ENCODE measurements at places on chromosomes 2 and 18.

DNA sequence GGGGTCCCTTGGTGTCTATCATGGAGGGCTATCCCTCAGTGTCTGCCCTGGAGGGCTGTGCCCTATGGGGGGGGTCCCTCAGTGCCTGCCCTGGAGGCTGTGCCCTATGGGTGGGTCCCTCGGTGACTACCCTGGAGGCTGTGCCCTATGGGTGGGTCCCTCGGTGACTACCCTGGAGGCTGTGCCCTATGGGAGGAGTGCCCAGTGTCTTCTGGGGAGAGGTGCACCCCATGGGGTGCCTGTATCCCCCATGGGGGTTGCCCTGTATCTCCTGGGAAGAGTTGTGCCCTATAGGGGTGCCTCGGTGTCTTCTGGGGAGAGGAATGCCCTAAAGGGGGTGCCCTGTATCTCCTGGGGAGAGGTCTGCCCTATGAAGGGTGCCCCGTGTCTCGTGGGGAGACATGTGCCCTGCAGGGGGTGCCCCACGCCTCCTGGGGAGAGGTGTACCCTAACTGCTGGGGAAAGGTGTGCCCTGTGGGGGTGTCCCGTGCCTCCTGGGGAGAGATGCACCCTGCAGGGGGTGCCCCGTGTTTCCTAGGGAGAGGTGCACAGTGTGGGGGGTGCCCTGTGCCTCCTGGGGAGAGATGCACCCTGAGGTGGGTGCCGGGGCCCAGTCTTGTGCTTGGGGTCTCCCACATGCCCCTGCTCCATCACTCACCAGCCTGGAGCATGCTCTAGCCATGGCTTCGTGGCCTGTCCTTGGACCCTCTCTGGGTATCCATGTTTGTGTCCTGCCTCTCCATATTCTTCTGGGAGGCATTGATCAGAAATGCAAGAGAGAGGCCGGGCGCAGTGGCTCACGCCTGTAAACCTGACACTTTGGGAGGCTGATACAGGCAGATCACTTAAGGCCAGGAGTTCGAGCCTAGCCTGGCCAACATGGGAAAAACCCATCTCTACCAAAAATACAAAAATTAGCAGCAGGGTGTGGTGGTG is 215.6 kb downstream of the HDAC4 start:
- no peak for DNase-seq

- DNase-seq: no peak
Observed at GRCh38 chr18:24006712-24007313, 7.7 kb upstream of the TTC39C start.

DNA sequence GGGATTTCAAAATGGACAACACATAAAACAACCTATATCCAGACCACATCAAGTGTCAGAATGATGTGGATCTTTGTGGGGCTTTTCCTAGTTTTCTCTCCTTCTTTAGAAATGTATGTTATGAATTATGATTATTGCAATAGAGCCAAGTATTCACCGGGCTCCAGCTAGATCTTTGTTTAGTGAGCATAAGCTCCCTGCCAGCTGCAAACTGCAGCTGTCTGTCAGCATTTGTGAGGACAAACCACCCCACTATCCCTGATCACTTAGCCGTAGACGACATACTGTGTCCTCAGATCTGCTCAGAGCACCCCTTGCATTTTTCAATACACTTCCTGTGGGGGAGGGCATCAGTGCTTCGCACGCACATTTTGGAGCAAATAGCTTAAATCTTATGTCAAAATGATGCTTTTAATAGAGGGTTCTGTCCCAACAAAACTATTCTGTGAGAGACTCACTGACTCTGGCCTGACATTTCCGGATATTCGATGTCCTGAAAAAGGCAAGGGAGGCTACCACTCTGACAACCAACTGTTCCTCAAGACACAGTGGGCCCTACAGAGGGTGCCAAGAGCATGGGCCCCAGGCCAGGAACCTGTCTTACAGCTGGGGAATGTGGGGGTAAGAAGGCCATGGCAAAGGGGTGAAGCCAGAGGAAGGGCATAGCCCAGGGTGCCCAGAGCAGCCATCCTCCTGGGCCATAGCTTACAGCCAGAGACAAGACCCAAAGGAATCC is 346.0 kb downstream of the ARHGAP15 start:
- peak; percentile 70 for DNase-seq

DNA sequence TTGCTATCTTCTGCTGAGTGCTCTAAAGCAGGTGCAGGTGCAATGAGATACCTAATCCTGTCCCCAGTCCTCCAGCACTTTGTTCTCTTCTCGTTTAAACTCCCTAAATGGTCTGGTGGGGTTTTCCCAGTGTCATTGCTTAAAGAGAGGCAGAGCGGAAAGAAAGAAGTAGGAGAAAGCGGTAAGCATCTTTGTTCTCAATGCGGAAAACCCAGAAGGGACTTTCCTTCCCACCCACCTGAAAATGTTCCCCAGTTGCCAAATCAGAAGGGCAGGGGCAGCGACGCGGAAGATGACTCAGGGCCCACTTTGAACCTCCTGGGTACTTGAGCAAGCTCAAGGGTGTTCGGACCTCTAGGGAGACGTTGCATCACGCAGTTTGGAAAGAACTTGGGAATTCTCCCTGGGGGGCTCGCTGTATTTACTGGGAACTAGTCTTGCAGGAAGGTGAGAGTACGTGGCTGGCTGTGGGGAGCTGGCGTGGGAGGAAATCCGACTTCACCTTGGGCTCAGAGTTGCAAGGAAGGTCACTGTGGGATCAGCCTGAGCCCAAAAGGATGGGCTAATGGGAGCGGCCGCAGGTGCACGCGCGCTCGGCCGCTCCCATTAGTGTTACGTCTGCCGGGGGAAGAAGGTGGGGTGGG is 589 bp upstream of the SGPP2 start:
- DNase-seq: no peak

- DNase-seq: no peak
Observed at GRCh38 chr2:9765611-9766531, 77.4 kb upstream of the TAF1B start.

GRCh38 chr18:74378179-74378682 is 62.6 kb downstream of the C18orf63 start:
- DNase-seq: no peak

DNA sequence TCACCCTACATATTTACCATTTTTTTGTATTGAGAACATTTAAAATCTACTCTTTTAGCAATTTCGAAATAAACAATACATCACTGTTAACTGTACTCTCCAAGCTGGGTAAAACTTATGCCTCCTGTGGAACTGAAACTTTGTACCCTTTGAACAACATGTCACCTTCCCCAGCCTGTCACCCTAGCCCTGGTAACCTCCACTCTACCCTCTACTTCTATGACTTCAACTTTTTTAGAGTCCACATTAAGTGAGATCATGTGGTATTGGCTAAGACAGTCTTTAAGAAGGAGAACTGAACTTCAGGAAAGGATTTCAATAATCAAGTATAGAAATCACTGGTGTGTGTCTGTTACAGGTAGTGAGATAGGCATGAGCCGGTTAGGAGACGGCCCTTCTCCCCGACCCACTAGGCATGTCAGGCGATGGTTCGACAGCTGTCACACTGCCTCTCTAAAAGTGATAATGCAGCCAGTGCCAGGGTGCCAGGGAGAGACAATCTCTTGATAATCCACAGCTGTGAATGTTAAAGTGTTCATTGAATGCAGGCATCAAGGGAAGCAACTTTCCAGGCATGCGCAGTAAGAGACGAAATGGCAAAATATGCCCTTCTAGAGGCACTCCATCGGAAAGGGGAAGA is 74.6 kb upstream of the RNF152 start:
- DNase-seq: no peak

- DNase-seq: no peak
Observed at GRCh38 chr2:28664120-28664842, 87.3 kb upstream of the PPP1CB start.

DNA sequence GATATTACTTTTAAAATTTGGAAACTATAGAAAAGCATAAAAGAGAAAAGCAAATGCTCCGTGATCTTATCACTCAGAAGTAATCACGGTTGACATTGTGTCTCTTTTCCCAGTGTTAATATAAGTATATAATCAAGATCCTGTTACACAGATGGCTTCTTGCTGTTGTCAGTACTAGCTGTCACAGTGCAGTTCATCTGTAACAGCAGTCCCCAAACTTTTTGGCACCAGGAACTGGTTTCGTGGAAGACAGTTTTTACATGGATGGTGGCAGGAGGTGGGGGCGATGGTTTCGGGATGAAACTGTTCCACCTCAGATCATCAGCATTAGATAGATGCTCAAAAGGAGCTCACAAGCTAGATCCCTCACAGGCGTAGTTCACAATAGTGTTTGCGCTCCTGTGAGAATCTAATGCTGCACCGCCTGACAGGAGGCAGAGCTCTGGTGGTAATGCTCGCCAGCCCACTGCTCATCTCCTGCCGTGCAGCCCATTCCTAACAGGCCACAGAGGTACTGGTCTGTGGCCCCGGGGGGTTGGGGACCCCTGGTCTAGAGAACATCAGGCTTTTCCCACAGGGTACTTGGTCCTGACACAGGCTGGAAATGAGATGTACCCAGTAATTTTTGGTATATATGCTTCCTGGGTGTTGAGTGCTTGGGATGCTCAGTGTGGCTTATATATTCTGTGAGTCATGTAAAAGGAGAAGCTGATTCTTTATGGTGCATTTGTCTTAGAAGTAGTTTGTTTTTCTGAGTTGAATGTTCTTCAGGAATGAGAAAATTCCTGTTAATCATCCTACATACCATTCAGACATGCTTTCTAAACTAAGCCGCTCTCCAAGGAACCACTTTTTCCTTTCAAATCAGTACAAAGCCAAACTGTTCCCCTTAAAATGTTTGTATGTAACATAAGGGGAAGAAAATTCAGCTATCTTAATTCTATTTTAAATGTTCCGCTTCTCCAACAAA is 121.8 kb downstream of the NCK2 start:
- DNase-seq: no peak

- DNase-seq: peak; percentile 85
Observed at GRCh38 chr2:109663721-109664120, 49.6 kb downstream of the SOWAHC start.
